ENCODE measurements at places on chromosomes 11 and 22.
A peak's percentile ranks its signal among the peaks of the same experiment; 100 is the strongest.

- DNase-seq = no peak
These were observed 737.2 kb downstream of the LRRC4C start for GRCh38 chr11:40722179-40722795.

DNA sequence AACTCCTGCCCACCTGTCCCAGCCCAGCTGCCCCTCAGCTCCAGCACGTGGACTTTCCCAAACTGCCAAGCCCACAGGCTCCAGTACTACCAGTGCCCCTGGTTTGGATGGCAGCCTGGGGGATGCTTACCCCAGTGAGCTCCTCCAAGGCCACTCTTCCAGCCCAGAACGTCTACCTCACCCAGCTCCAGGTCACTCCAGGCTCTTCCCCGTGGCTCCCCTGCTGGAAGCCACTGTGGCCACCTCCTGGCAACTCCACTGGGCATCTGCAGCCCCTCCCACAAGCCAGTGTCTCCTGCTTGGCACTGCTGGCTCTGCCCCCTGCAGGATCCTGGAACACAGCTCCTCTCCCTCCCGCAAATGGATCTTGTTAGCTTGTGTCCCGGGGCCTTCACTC lies 29.3 kb downstream of the LMO1 start:
- no peak for DNase-seq

- DNase-seq = no peak
These were observed 4.7 kb downstream of the MPEG1 start for GRCh38 chr11:59207988-59208451.

GRCh38 chr11:47595029-47595428 lies 818 bp upstream of the C1QTNF4 start:
- DNase-seq = no peak

DNA sequence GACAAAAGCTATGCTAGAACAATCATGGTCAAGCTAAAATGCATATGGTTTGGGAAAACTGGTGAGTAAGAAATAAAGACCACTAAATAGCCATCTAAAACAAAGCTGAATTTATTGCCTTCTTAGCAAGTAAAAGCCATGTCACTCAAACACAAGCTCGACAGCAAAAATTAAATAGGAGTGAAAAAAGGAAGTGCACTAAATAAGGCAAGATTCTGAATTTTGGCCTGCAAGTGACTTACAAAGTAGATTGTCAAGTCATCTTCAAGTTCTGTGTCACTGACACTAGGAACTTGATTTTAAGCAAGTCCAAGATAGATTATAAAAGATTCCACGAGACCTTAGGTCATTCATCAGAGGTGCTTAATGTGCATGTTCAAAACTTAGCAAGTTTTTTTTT lies 27.4 kb downstream of the TUG1 start:
- no peak for DNase-seq

DNA sequence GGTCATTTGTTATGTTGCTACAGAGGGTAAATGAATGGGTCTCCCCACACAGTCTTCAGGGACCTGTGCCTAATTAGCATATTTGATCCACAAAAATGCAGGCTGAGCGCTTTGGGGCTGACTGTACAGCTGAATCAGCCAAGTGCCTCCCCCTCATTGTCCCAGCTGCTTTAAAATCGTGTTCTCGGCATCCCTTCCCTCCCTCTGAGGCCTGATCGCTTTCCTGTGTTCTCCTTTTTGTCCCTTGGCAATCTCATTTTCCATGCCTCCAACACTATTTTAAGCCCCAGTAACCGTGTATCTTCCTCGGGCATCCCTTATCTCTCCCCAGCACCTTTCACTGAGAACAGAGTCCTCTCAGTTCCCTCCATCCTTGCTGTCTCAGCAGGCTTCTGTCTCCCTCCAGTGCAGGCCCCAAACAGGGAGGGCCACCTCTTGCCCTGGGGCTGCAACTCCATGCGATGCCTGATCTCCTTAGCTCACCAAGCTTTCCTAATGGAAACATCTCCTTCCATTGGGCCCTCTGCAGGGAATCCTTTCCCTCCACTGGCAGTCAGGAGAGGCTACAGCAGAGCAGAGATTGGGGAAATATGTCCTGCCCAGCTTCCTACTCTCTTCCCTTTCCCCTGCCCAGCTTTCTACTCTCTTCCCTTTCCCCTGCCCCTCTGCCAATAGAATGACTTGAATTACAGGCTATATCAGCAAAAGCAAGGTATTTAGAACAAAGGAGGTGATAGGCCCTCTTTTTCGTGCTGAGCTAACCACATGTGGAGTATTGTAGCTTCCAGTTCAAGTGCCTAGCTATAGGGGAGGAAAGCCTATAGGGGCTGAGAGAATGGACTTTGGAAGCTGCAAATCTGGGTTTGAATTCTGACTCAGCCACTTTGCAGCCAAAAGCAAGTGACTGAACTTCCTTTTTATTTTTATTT lies 13.8 kb downstream of the UQCR10 start:
- DNase-seq = no peak

DNA sequence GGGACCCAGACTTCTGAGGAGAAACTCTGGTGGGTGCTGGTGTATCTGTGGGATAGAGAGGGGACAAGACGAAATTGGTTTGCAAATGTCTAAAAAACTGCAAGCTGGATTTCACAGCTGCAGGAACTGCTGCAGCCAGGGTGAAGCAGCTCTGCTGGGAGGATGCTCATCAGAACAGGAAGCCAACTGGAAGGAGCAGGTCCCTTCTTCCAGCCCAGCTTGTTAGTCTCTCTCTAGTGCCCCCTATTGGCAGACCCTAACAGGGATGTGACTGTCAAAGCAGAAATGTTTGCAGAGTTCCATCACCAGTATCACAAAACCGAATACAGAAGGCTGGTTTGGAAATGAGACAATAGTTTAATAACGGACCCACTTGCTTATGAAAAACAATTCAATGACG lies 74.8 kb upstream of the SLC22A12 start:
- DNase-seq = no peak

DNA sequence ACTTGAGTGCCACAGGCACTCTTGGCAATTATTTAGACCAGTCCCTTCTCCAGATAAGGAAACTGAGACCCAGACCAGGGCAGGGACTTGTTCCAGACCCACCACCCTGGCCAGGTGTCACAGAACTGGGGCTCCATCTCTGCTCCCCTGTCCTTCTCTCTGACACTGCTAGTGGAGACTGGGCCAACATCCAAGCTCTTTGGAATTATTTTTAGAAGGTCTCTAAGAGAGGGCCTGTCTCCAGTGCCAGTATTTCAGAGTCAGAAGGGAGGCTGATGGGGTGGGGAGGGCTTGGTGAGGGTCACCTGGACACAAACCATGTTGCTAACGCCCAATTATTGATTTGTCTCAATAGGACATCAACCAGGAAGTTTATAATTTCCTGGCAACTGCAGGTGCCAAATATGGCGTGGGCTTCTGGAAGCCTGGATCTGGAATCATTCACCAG lies 32.7 kb downstream of the POLR3H start:
- DNase-seq = no peak

DNA sequence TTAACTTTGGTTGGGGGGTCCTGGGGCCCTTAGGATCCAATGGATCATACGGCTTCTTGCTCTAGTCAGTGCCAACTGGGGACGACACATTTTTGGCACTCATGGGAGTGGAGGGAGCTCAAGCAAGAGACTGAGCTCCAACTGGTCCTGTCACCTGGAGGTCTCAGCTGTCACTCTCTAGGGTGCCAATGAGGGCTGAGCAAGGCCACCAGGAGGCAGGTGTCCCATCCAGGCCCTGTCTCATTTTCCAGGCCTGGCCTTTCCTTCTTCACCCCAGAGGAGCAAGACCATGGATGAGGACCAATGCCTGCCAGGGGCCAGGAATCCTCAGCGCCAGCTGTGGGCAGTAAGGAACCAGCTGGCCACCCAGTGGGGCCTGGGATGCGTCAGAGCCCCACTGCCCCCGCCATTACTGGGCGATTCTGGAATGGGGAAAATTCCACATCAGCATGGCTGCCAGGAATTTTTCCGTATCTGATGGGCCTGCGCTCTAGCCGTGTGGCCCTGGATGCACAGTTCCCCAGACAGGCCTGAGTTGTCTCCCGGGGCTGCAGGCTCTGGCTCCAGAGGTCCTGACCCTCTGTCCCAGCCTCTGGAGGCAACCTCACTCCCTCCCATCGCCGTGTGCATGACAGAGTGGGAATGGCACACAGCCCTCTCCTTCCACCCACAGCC lies 669 bp upstream of the GAL3ST1 start:
- DNase-seq = no peak

GRCh38 chr11:116730241-116730561 lies 42.6 kb downstream of the BUD13 start:
- no peak for DNase-seq

DNA sequence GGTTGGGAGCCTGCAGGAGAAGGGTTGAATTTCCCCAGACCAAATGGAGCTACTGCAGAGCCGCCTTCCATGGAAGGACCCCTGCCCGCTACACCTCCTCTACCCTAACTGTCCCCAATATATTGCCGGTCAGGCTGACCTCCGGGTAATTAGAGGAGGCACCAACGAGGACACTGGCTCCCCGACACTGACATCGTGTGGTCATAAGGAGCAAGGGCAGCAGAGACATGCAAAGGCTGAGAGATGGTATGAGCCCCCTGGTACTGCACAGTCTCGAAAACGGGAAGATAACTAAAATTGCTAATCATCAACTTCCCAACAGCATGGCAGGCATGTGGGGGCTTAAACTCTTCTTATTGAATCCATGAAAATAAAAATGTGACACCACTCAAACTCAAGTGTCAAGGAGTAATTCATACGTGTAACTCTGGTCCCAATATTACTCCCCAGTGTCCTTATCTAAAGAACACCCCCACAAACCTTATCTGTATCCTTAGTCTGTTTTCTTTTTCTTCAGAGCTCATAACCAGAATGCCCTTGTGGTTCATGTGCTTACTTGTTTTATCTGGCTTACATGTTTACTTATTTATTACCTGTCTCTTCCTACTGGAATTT lies 4.4 kb downstream of the CAVIN3 start:
- DNase-seq = peak; percentile 7
